ENCODE measurements at places on chromosomes 12 and 14.

- no peak for DNase-seq
These were observed 139.7 kb downstream of the HELB start for GRCh38 chr12:66441905-66442559.

DNA sequence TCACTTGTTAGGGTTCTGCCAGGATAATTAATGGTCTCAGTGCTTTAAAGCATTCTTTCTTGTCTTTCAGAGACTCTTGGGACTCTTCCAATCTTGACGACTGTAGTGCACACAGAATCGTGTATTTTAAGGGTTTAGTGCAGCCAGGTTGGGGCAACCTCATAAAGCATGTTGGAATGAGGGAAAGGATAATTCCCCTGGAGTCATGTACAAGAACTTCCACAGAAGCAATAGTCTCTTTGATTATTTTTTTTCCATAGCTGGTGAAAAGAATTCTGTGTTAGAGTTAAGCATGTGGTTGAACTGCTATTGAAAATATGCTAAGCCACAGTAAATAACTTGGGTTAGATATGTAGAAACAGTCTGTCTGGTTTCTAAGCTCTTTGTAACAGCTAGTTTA, 246.8 kb upstream of the DAAM1 start:
- DNase-seq, result no peak

- DNase-seq, result no peak
These were observed 169.5 kb upstream of the FOXN3 start for GRCh38 chr14:89586258-89587135.

- DNase-seq, result no peak
These were observed 370.4 kb downstream of the ALG10 start for GRCh38 chr12:34392741-34393085.

DNA sequence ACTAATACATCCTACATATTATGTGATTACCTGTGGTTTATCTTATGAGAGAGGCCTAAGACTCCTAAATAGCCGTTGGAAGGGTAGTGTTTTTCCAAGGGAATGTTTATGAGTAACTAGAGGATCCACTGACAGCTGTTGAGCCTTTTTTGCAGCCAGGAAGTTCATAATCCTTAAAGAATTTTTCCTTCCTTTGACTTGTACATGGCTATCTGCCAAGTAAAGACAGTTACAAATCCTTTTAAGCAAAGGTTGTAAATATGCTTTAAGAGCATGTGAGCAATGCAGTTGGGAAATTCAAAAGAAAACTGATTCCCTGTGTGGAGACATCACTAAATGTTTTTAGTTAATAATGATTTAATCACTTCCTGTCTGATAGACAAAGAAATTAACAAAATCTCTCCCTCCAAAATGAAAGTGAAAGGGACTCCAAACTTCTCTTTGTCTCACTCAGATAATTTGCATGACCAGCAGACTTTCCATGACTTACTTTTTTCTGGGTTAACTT, 333.8 kb downstream of the PDZRN4 start:
- DNase-seq, result no peak

GRCh38 chr12:22856178-22856577, 231.2 kb downstream of the ETNK1 start:
- DNase-seq, result no peak

GRCh38 chr14:42293180-42293579, 686.5 kb downstream of the LRFN5 start:
- no peak for DNase-seq

DNA sequence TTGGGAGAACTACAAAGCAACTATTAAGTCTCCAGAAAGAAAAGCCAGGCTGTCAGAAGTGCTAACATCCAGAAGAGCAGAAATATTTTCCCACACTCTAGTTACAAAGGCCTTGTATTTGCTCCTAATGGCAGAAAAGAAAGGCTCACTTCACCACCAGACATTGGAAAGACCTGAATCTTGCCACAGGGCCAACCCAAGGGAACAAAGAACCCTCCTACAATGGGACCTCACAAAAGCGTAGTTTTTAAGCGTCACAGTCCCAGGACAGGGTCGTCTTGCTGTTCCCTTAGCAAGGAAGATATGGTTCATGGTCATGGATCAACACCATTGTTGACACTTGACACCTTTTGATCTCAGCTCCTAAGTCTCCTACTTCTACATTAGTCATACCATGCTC, 119.1 kb downstream of the RPS29 start:
- no peak for DNase-seq

GRCh38 chr14:29528889-29529288, 398.8 kb downstream of the PRKD1 start:
- DNase-seq, result no peak

GRCh38 chr12:49909826-49910225, 6.1 kb upstream of the FAIM2 start:
- DNase-seq, result no peak

DNA sequence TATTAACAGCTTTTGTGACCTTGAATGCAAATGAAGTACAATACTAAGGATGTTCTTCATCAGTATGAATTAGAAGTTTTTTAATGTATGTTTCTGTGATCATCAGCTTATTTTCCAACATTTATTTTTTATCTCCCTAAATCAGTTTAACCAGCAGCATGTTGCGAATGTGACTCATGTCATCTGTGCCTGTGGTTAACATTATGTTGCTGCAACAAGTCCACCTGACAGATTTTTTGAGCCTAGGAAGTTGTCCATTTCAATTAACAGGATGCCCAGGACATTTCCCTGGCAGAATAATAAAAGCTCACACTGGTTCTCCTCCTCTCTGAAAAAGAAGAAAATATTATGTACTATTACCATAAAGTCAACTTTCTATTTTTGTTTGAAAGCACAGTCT, 155.5 kb downstream of the SYT1 start:
- DNase-seq, result no peak

DNA sequence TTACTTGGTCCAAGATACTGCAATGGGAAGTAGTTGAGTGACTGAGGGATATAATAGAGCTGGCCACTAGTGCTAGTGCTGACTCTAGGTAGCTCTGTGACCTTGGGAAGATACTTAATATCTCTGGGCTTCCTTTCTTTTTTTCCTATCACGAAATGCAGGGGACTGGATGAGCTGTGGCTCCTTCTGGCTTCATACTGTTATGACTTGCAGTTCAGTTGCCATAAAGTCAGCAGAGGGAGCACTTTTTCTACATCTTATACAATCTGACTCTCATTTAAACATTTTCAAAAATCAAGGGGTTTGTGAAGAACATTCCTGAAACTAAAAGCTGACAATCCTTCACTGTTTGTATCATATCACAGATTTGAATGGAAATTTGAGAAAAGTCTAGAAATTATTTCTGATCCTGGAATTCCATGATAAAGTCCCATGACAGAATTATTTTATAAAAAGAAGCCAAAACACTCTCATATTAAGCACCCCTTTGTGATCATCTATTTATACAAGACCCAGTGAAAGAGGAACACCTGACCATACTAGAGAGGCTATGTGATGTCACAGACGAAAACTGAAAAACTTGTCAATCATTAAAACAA, 5.3 kb downstream of the BHLHE41 start:
- no peak for DNase-seq

- no peak for DNase-seq
These were observed 1.1 kb upstream of the SDSL start for GRCh38 chr12:113420996-113421595.

GRCh38 chr14:89572596-89573398, 155.8 kb upstream of the FOXN3 start:
- no peak for DNase-seq

GRCh38 chr12:113403435-113404415, at the start of gene SDS:
SDS (minus strand) TSS chr12:113403887; CDS start chr12:113399708, 4,179 bp downstream.
- DNase-seq, result no peak

GRCh38 chr14:99671235-99672224, 12.6 kb upstream of the CYP46A1 start:
- DNase-seq, result no peak

DNA sequence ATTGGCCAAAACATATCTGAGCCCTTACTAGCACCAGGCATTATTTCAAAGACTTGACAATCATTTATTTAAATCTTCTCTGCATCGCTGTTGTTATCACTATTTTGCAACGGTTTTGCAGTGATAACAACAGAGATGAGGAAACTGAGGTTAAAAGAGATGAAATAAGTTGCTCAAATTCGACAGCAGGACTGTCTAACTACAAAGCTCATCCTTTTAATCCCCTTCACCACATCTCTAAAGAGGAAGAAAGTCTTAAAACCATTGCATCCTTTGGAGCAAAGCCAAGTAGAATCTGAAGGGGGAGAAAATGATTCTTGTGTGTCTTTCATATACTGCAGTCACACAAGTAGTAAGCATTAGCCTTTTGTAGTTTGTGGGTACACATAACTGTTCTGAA, 14.8 kb upstream of the ETNK1 start:
- DNase-seq, result no peak

DNA sequence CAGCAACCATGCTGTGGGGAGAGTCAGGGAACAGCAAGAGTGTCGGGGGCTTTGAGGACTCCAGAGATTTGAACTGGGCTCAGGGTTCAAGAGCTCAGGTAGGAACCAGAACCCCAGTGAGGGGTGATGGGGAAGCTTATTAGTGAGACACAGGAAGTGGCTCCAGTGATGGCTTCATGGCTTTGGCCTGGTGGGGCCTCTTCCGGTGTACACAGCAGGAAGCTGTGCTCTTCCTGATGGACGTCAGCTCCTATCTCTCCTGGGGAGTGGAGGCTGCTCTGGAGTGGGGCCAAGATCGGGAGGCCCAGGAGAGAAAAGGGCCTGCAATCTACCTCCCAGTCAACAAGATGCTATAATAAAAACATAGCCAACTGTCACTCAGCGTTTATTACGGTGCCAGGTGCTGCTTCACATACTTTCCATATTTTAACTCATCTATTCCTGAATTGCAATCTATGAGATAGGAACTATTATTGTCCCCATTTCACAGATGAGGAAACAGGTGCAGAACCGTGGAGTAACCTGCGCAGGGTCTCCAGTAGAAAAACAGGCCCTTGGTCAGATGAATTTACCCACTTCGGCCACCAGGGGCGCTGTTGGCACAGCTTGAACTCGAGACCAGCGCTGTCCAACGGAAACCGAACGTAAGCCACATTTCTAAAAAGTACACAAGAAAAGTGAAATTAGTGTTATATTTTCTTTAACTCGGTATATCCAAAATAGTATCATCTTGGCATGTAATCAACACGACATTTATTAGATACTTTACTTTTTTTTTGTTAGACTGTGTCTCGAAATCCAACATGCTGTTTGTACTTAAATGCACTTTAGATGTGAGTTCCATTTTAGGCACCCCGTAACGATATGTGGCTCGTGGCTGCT, 63.6 kb upstream of the DLK1 start:
- peak; percentile 38 for DNase-seq

GRCh38 chr12:65663648-65664047, 160.6 kb upstream of the HMGA2 start:
- no peak for DNase-seq

GRCh38 chr12:34016361-34016760, 5.9 kb upstream of the ALG10 start:
- no peak for DNase-seq

DNA sequence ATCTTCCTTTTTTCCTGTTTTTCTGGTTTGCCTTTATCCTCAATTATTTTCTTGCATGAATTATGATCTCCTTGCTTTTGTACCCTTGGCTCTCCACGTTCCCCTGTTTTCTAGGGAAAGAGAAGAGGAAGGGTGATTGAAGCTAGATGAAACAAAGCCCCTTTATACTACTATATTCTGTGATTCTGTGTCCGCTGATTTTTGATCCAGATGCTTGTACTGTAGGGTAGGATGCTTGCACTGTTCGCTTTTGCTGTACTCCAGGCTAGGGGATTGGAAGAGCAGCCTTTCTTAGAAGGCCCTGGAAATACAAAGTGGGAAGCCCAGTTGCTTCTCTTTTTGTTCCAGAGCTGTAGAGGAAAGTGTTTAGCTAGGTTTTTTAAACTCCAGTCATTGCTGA, 35.1 kb upstream of the KLHDC2 start:
- no peak for DNase-seq

DNA sequence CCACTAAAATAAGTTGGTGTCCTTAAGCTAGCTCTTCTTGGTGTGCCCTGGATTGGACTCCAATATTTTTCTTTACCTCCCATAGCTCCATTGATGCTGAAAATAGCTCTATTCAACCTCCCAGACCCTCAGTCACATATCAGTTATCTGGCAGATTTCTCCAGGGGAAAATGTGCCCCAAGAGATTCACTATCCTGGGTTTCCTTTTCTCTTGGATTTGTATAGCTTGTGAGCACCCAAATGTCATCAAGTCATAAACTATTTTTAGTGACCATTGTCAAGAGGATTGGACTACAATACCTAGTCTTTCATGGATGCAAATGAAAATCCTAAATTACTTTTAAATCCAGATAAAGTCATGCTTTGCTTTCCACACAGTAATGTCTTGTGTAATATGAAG, 339.6 kb upstream of the FOXG1 start:
- no peak for DNase-seq

GRCh38 chr14:97021001-97021400, 223.8 kb downstream of the VRK1 start:
- no peak for DNase-seq

GRCh38 chr12:115934877-115935276, 342.6 kb downstream of the MED13L start:
- DNase-seq, result no peak

DNA sequence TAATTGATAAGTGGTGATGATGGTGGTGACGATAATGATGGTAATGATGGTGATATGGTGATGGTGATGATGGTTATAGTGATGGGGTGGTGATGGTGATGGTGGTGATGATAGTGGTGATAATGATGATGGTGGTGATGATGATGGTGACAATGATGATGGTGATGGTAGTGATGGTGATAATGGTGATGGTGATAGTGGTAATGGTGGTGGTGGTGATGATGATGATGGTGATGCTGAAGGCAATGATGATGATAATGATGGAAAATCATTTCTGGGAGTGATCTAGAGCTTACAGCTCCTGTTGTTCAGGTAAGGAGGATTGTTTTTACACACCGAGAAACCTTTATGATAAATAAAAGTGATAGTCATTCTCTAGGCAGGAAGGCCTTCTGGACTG, 33.9 kb downstream of the CCDC63 start:
- DNase-seq, result no peak

DNA sequence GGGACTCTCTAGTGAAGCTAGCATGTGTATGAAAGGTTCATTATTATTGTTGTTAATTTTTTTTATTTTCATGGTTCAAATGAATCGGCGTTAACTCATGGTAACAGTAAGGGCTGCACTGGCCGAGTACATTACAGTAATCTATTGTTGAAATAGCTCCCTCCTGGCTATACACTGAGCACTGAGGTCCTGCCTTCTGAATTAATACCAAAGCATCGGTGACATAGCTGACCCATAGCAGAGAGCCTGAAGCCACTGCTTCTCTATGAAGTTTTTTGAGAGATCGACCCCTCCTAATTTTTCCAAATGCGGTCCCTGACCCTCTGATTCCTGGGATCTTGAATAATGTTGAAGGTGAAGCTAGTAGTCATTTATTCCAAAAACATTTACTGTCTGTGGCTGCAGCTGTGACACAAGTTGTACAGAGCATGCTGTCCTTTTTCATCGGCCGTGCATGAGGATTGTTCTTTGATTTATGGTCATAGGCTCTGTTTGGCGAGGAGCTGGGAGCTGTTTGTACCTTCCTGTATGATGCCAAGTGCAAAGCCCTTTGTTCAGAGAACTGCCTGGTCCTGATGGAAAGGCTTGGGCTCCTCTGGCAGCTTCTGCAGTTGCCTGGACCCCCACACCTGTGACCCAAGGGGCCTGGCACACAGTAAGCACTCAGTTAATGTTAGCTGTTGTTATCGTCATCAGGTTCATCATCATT, 486.5 kb downstream of the EGLN3 start:
- no peak for DNase-seq

Measured in effector memory CD4-positive, alpha-beta T cell (primary cell).